ENCODE measurements at places on chromosomes 16 and 17.
A peak's percentile ranks its signal among the peaks of the same experiment; 100 is the strongest.

- no peak for DNase-seq
Observed at GRCh38 chr17:44338702-44339101, 6.4 kb upstream of the GRN start.

- DNase-seq, result no peak
Observed at GRCh38 chr17:9236286-9237052, 215.2 kb downstream of the NTN1 start.

GRCh38 chr16:24972608-24973220 lies 42.5 kb downstream of the ARHGAP17 start:
- DNase-seq, result peak; percentile 47

GRCh38 chr16:85202631-85203461 lies 90.6 kb upstream of the CIBAR2 start:
- DNase-seq, result no peak

- no peak for DNase-seq
Observed at GRCh38 chr17:82910041-82910481, 70.2 kb upstream of the ZNF750 start.

DNA sequence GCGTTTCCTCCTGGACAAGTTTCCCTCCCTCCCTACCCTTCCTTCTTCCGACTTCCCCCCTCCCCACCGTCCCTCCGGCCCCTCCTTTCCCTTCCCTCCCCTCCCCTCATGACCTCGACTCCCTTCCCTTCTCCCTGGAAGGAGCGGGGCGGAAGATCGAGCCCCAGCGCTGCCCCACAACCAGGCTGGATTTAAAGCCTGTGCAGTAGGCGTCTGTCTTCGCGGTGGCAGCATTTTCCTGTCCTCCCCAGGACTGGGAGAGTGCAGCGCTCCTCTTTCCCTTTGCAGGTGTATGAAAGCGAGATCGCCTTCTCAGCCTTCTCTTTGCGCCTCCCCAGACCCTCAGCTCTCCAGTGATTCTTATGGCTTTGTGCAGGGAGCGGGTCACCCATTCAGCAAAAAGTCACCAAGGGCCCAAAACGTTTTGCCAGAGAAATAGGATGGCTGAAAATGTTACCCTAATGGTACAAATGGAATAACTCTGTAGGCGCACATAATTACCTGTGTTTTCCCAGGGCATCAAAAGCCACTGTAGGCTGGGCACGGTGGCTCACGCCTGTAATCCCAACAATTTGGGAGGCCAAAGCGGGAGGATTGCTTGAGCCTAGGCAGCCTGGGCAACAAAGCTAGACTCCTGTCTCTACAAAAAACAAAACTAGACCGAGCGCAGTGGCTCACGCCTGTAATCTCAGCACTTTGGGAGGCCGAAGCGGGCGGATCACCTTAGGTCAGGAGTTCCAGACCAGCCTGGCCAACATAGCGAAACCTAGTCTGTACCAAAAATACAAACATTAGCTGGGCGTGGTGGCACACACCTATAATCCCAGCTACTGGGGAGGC lies 40.8 kb downstream of the SLFN12L start:
- no peak for DNase-seq

GRCh38 chr17:50841277-50841948 lies 6.0 kb downstream of the WFIKKN2 start:
- DNase-seq, result no peak

GRCh38 chr17:74230896-74231295 lies 17.5 kb downstream of the TTYH2 start:
- DNase-seq, result no peak

DNA sequence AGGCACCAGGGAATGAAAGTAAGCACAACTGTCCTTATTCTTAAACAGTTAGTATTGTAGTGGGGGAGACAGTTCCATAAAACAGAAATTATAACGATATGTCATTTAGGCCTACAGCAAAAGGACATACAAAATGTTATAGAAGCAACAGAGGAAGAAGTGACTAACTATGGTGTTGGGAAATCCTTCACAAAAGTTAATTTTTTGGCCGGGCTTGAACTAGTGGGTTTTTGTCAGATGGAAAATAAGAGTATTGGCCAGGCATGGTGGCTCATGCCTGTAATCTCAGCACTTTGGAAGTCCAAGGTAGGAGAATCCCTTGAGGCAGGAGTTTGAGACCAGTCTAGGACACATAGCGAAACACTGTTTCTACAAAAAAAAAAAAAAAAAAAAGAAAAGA lies 127.8 kb downstream of the SSH2 start:
- DNase-seq, result no peak

- no peak for DNase-seq
Observed at GRCh38 chr16:4795181-4795827, at the start of gene SMIM22. TSS of gene SMIM22 (plus strand) at chr16:4795369. CDS start at chr16:4795735, 366 bp downstream.

DNA sequence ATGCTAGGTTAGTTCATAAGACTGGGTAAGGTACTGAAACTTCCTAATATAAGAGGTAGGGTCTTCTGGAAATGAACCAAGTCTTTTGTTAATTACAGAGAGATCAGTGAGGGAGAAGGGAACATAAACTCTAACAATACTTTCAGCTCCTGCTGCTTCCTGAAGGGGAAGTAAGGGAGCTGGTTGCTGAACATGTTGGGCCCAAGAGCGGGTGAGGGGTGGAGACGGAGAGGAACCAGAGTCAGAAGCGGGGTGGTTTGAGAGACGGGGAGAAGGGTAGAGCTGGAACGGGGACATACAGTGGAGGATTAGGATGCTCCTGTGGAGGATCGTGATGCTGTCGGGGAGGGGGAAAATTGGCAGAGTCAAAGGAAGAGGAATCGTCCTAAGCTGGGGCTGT lies 11.5 kb upstream of the ZNF747 start:
- DNase-seq, result no peak

DNA sequence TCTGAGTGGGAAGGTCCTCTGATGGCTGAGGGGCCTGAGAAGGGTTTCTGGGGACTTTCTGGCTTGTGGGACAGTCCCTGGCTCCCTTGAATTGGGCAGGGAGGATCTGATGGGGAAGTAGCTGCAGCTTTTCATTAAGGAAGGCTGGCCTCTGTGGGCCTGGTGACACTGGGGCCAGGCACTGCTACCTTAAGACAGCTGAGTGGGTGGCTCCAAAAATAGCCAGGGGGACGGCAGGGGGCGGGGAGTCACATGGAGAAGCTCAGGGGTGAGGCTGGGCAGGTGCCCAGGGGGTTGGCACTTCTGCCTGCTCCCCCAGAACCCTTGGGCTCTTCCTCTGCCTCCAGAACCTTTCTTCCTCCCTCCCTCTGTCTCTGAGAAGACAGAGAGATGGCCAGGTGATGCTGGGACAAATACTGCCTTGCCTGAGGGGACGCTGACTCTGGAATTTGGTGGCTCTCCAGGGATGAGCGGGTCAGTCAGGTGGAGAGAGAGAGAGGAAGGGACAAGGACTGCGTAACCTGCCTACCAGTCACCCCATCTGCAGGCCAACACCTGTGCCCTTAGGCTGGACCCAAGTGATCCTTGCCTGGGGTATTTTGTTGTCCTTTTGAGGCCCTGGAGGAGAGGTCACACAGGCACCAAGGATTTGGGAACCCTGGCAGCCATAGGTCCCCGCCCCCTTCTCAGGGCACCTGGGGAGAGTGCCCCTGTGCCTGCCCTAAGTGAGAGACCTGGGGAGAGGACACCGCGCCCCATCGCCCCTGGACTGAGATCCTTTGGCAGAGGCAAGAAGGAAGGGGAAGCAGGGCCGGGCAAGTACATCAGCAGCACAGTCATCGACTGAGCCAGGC lies 1.7 kb upstream of the SGCA start:
- DNase-seq, result no peak

DNA sequence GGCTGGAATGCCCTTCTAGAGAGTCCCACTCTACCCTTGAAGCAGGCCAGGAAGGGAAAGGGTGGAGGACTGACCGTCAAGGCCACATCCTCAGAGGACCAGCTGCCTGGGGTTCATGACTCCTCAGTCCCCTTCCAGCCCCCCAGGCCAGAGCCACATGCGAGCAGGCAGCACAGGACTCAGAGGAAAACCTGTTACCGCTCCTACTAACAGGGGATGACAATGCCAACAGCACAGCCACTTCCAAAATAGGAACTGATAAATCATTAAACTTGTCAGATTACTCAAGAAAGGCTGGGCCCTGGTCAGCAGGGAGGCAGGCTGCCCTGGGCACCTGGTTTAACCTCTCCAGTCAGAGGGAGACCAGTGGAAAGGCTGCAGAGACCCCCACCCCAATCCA lies 206.2 kb upstream of the SDK2 start:
- no peak for DNase-seq

DNA sequence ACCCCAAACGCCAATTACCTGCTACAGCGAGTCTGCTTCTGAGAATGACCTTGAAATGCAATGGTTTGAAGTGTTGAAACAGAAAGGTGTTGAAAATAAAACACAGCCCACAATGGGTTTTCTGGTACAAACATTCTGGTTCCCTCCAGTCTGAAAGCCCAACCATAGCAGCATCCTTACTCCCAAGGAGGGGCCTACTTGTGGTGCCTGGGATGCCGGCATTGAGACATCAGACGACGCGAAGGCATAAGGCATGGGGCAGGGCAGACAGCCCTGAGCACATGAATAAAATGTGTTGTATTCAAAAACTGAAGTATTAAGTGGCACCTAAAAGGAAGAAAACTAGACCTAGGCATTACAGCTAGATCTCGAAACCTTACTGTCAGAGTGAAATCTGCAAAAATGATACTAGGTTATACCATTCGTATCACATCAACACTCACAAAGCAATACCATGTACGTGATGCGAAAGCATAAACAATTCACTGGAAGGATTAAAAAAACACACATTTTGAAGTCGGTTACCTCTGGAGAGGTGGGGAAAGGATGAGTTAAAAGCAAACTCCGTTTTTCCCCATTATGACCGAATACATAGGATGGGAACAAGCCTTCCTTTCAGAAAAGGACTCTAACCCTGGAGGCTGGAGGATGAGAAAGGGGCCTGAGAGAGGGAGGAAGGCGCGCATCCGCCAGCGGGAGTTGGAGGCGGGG lies 702 bp downstream of the NUDT21 start:
- DNase-seq, result no peak

GRCh38 chr17:75087558-75088453 lies at the start of gene SLC16A5:
TSS of gene SLC16A5 (plus strand) at chr17:75087954. CDS start at chr17:75093637, 5,683 bp downstream.
- peak; percentile 73 for DNase-seq

GRCh38 chr17:44760474-44761308 lies 1.9 kb downstream of the ADAM11 start:
- no peak for DNase-seq

GRCh38 chr16:14545346-14545884 lies 84.6 kb downstream of the PARN start:
- DNase-seq, result no peak
